Activated CD4-positive, alpha-beta T cell treated with anti-CD3 and anti-CD28 coated beads for 36 hours (primary cell): ENCODE measurements at places on chromosomes 4 and X. TPM values are rescaled to one million over a fixed set of nuclear protein-coding genes. Genes with fewer than 3 reads are reported as not detected.

DNA sequence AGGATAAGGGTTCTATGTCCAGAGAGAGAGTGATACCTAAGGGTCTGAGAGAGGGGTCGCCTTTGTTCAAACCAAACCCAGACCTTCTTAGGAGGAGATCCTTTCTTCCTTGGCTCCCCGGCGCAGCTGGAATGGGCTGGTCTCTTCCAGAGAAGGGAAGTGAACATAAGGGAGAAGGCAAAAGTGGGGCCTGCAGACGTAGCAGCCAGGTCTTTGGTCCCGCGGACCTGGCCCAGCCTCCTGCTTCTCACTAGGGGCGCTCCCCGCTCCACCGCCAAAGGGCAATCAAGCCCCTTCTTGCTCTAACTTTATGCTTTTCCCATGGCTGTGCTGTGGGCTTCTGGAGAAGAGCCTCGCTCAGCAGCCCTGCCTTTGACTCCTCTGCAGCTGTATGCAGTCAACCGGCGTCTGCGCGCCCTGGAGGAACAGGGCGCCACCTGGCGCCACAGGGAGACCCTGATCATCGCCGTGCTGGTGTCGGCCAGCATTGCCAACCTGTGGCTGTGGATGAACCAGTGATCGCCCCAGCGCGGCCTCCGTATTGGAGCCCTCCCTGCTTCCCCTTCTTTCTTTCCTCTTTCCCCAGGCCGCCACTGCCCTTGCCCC lies 6.5 kb downstream of the FATE1 start:
- no peaks in the 10 kb centered on the region for H3K27me3 ChIP-seq
- H3K4me3 ChIP-seq = no peak overlapping the region

DNA sequence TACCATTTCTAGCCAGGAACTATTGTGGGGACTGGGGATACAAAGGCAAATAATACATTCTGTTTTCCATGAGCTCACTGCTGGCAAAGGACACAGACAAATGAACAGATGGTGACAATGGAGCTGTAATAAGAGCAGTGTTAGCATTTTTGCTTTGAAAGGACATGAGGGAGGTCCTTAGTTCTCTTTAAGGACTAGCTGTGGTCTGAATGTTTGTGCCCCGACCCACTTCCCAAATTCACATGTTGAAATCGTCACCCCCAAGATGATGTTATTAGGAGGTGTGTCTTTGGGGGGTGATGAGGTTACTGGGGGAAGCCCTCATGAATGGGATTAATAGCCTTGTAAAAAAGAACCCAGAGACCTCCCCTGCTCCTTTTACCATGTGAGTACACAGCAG lies 30.3 kb downstream of the CCNG2 start:
- H3K27ac ChIP-seq = no peak overlapping the region
- no peaks in the 10 kb centered on the region for H3K4me1 ChIP-seq
- no peaks in the 10 kb centered on the region for H3K27me3 ChIP-seq
- H3K36me3 ChIP-seq = no peaks in the 10 kb centered on the region
- DNase-seq = no peak
- no peak overlapping the region for H3K4me3 ChIP-seq

Gene CYSLTR1
- 3.1 TPM for total RNA-seq

DNA sequence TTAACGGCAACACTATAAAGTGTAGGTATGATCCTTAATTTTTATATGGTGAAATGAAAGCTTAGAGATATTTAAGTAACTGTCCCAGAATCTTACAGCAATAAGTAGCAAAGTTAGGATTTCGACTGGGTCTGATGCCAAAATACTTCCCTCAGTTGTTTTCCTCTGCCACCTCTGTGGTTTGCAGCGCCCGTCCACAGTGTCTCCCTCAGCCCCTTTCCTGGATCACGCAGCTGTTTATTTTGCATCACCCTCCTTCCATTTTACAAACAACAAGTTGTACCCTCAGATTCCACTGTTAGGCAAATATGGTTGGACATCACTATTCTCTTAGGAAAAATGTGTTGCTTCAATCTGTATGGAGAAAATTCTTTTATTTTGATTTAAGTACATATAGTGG lies 56.1 kb downstream of the RAPGEF2 start:
- no peaks in the 10 kb centered on the region for H3K27me3 ChIP-seq
- H3K4me3 ChIP-seq = no peak overlapping the region
- peaks cover 13% of the 10 kb centered on the region for H3K4me1 ChIP-seq
- H3K36me3 ChIP-seq = no peaks in the 10 kb centered on the region
- H3K27ac ChIP-seq = no peak overlapping the region

- H3K4me1 ChIP-seq = no peaks in the 10 kb centered on the region
- H3K4me3 ChIP-seq = no peak overlapping the region
- no peaks in the 10 kb centered on the region for H3K36me3 ChIP-seq
- H3K27me3 ChIP-seq = no peaks in the 10 kb centered on the region
These were observed 768.3 kb downstream of the RAPGEF2 start for GRCh38 chr4:159871141-159871540.

- H3K4me1 ChIP-seq = peaks cover 4% of the 10 kb centered on the region
- no peak for DNase-seq
- H3K27me3 ChIP-seq = peaks cover 15% of the 10 kb centered on the region
- H3K27ac ChIP-seq = no peak overlapping the region
These were observed 20.3 kb upstream of the LSM6 start for GRCh38 chr4:146155152-146155724.

DNA sequence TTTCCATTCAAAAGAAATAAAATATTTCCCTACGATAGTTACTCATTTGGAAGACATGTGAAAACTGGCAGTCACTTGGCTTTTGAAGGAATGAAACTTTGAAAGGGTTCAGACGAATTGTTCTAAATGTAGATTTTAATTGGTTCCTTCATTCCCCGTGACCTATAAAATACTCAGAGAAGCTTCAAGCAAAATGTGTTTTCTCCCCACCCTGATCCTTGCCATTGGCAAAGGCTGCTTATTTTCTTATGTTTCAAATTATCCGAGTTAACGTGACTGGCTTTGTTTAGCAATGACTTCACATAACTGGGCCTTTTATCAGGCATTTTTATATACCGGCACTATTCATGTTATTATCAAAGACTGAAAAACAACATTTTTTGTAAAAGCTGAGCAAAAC lies 204.1 kb upstream of the NEIL3 start:
- no peak overlapping the region for H3K27ac ChIP-seq
- H3K27me3 ChIP-seq = peaks cover 2% of the 10 kb centered on the region
- no peaks in the 10 kb centered on the region for H3K4me1 ChIP-seq
- no peak for DNase-seq

DNA sequence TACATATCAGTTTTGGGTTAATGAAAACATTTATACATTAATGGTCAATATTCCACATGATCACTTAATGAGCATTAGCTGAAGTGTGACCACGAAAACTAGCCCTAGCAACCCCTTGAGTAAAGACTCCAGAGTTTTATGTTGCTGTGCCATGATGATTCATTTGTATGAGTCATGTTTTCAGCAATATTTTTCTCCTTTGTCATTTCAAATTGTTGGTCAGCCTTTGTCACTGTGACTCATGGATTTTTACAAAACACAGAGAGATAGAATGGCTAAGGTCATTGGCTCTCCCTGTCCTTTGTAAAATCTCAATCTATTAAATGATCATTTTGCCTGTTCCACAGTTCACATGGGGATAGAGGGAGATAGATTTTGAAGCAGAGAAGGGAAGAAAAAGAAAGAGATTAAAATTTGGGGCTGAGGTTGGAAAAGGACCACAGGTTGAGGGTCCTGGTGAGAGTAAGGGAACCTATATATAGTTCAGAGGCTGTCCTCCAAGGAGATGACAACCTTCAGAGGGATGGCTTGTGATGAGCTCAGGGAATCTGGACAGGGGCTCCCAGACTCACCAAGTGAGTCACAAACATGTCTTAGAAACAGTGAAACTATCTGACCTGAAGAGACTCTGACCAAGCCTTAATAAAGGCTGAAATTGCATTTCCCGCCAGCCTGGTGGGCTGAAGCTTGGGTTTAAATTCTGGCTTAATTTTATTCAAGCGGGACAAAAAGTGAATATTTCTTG lies 25.6 kb downstream of the NR0B1 start:
- peaks cover 9% of the 10 kb centered on the region for H3K4me1 ChIP-seq
- no peak overlapping the region for H3K4me3 ChIP-seq
- no peaks in the 10 kb centered on the region for H3K27me3 ChIP-seq

DNA sequence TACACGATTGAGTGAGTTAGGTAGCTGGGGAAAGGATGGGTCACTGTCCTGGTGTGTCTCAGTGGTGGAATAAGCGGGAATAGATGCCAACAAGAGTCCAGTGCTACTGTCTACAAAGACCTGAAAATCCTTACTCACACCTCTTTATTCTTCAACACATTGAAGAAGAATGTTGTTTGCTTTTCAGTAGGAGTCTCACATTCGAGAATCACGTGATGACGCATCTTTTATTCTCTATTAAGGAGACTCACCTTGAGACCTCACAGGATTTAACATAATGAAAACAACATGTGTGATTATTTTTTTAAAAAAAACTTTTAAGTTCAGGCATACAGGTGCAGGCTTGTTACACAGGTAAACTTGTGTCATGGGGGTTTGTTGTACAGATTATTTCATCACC lies 75.2 kb downstream of the CD38 start:
- H3K36me3 ChIP-seq = peaks cover 6% of the 10 kb centered on the region
- H3K27ac ChIP-seq = no peak overlapping the region
- H3K4me3 ChIP-seq = no peak overlapping the region
- peaks cover 4% of the 10 kb centered on the region for H3K27me3 ChIP-seq
- H3K4me1 ChIP-seq = peaks cover 1% of the 10 kb centered on the region

Gene CHRDL1
- total RNA-seq = not detected

DNA sequence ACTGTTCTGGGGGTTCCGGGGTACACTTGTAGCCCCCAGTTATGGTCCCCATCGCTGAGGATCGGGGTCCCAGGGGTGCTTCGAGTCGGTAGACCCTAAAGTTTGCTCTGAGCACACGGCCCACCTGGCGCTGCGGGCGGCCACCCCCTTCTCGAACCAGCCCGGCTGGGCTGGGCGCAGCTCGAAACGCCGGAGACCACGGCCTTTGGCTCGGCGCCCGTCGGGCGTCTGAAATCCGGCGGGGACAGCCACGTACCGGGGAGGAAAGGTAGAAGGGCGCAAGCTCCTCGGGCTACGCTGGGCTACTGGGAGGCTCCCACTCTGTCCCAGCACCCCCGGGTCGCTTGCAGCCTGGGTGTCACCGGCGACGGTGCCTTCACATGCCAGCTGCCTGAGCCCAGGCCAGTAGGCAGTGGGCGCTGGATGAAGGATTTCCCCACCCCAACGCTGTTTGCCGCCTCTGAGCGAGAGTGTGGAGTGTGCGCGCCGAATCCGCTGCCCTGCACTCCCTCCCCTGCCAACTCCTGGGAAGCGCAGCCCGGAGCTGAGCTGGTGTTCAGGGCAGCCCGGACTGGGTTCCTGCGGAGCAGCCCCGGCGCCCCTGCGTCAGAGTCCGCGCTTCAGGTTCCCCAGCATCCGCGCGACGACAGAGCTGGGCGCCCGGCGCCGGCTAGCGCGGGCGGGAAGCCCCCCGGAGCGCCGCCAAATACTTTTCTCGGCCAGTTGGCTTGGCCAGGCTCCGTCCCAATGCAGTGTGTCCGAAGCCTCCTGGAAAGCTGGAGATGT lies 637 bp downstream of the MAMLD1 start:
- H3K4me1 ChIP-seq = peaks cover 22% of the 10 kb centered on the region
- no peaks in the 10 kb centered on the region for H3K36me3 ChIP-seq
- peaks cover 15% of the 10 kb centered on the region for H3K27me3 ChIP-seq

- peaks cover 29% of the 10 kb centered on the region for H3K36me3 ChIP-seq
- peaks cover 84% of the 10 kb centered on the region for H3K4me1 ChIP-seq
- H3K27ac ChIP-seq = peak overlapping the region; percentile 86
- peak overlapping the region; percentile 11 for H3K4me3 ChIP-seq
These were observed 28.1 kb downstream of the MCUB start for GRCh38 chr4:109588176-109588575.

- H3K27ac ChIP-seq = no peak overlapping the region
- H3K4me1 ChIP-seq = no peaks in the 10 kb centered on the region
These were observed 44.7 kb downstream of the SETD7 start for GRCh38 chr4:139511320-139511719.

Gene ODAPH
- total RNA-seq = not detected

DNA sequence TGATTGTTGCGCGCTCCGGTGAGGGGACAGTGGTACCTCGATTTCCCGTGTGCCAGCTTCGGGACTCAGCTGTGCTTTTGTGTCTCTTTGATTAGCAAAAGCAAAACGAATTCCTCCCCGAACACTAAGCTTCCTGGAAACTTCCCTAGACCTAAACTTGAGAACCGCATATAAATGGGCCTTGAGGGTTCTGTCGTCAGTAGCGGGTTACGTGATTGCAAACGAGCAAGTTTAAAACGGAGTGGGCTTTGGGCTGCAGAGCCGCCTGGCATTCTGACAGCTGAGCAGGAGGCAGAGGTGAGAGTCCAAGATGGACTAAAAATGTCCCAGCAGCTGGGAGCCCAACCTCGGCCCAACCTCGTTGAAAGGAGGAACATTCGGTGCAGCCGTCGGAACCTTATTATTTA lies 1.2 kb upstream of the TAPT1 start:
- H3K36me3 ChIP-seq = peaks cover 24% of the 10 kb centered on the region
- H3K27me3 ChIP-seq = no peaks in the 10 kb centered on the region
- H3K4me3 ChIP-seq = peak overlapping the region; percentile 90
- peak overlapping the region; percentile 98 for H3K27ac ChIP-seq
- peak; percentile 37 for DNase-seq

Gene NWD2
- total RNA-seq = not detected

Gene OPHN1
- total RNA-seq = 0.04 TPM

DNA sequence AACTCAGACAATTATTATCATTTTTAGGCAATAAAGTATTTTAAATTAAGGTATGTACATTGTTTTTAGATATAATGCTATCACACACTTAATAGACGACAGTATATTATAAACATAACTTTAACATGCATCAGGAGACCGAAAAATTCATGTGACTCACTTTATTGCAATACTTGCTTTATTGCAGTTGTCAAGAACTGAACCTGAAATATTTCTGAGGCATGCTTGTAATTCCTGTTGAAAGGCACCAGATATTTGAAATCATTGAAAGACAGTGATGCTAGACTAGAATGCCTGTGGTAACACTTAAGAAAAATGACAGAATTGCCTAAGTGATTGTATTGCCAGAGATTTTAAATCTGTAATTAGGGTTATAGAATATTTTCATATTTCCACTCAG lies 175.6 kb upstream of the MAGEB2 start:
- no peaks in the 10 kb centered on the region for H3K36me3 ChIP-seq
- H3K4me3 ChIP-seq = no peak overlapping the region
- no peaks in the 10 kb centered on the region for H3K4me1 ChIP-seq
- DNase-seq = no peak
- H3K27me3 ChIP-seq = no peaks in the 10 kb centered on the region
- no peak overlapping the region for H3K27ac ChIP-seq

- H3K36me3 ChIP-seq = no peaks in the 10 kb centered on the region
- no peak overlapping the region for H3K4me3 ChIP-seq
- no peak for DNase-seq
- no peak overlapping the region for H3K27ac ChIP-seq
These were observed 21.1 kb upstream of the RHOXF1 start for GRCh38 chrX:120136840-120137239.

DNA sequence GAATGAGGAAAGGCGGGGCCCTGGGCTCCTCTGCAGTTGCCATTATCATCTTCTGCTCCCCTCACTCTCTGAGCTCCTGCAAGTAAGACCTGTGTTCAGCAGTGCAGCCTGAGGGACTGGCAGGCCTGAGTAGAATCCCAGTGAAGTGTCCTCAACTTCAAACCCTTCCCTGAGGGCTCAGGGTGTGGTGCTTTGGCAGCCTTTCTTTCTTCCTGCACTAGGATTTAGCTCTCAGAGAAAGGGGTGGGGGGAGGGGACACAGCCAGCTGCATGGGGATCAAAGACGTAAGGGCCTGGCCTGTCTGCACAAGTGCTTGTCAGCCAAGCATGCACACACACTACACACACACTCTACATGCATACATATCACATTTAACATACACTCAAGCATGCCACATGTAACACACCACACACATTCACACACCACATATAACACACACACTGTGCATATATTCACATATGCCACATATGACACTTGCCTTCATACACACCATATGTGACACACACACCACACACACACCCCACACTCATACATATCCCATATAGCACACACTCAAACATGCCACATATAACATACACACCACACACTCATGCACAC lies 223.4 kb upstream of the RPL34 start:
- peaks cover 9% of the 10 kb centered on the region for H3K4me1 ChIP-seq
- H3K4me3 ChIP-seq = no peak overlapping the region
- no peaks in the 10 kb centered on the region for H3K36me3 ChIP-seq
- no peaks in the 10 kb centered on the region for H3K27me3 ChIP-seq

Gene TMEM154
- total RNA-seq = 21.2 TPM
